ENCODE measurements at places on chromosomes 6 and 20. TPM values are rescaled to one million over a fixed set of nuclear protein-coding genes. Genes with fewer than 3 reads are reported as not detected.

The PTCRA gene
- total RNA-seq = not detected

The LPIN3 gene
- 24.5 TPM for total RNA-seq

The PRR18 gene
- total RNA-seq = 0.44 TPM

The NFYA gene
- total RNA-seq = 15.9 TPM

The PPP1R16B gene
- total RNA-seq = 2.1 TPM

The DLK2 gene
- total RNA-seq = not detected

GRCh38 chr20:25257756-25258475 is 10.0 kb downstream of the PYGB start:
- no peak overlapping the region for H3K4me3 ChIP-seq
- H3K27ac ChIP-seq = no peak overlapping the region
- no peaks in the 10 kb centered on the region for H3K36me3 ChIP-seq

DNA sequence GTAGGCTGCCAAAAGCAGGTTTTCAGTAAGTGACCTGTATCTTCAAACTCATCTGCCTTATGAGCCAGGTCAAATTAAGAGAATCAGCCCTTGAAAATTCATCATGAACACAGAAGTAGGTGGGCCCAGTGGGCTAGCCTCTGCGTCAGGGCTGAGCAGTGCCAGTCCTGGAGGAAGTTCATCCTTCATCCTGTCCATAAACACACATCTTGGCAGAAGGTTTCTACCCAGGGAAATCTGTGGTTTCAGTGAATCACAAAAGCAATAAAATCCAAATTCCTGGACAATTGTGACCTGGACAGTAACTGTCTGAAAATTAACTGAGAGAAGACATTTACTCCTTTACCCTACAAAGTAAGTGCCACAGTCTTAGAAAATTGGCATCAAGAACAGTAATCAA is 72.4 kb downstream of the ATG5 start:
- no peak overlapping the region for H3K4me3 ChIP-seq
- no peak for DNase-seq
- H3K4me1 ChIP-seq = peaks cover 20% of the 10 kb centered on the region
- H3K27me3 ChIP-seq = no peaks in the 10 kb centered on the region
- peaks cover 5% of the 10 kb centered on the region for H3K36me3 ChIP-seq

GRCh38 chr20:4089756-4090487 is 74.6 kb upstream of the RNF24 start:
- no peaks in the 10 kb centered on the region for H3K27me3 ChIP-seq
- no peak for DNase-seq
- H3K4me3 ChIP-seq = no peak overlapping the region
- H3K4me1 ChIP-seq = no peaks in the 10 kb centered on the region
- H3K27ac ChIP-seq = no peak overlapping the region

GRCh38 chr20:40753472-40753871 is 64.4 kb upstream of the MAFB start:
- H3K4me3 ChIP-seq = no peak overlapping the region
- H3K36me3 ChIP-seq = no peaks in the 10 kb centered on the region
- H3K4me1 ChIP-seq = peaks cover 6% of the 10 kb centered on the region
- DNase-seq = no peak

GRCh38 chr6:56263596-56264315 is 16.4 kb upstream of the COL21A1 start:
- no peak overlapping the region for H3K27ac ChIP-seq
- H3K36me3 ChIP-seq = no peaks in the 10 kb centered on the region
- H3K4me1 ChIP-seq = no peaks in the 10 kb centered on the region
- no peak overlapping the region for H3K4me3 ChIP-seq

GRCh38 chr20:25289886-25290597 is 42.2 kb downstream of the PYGB start:
- no peaks in the 10 kb centered on the region for H3K27me3 ChIP-seq
- H3K36me3 ChIP-seq = peaks cover 83% of the 10 kb centered on the region
- no peaks in the 10 kb centered on the region for H3K4me1 ChIP-seq
- no peak overlapping the region for H3K4me3 ChIP-seq
- no peak overlapping the region for H3K27ac ChIP-seq

- H3K36me3 ChIP-seq = no peaks in the 10 kb centered on the region
- DNase-seq = no peak
- no peak overlapping the region for H3K27ac ChIP-seq
- H3K4me1 ChIP-seq = no peaks in the 10 kb centered on the region
These were observed 862.7 kb upstream of the FLRT3 start for GRCh38 chr20:15200147-15200565.

- H3K27ac ChIP-seq = no peak overlapping the region
- no peaks in the 10 kb centered on the region for H3K27me3 ChIP-seq
- peak; percentile 49 for DNase-seq
- peaks cover 6% of the 10 kb centered on the region for H3K4me1 ChIP-seq
- no peak overlapping the region for H3K4me3 ChIP-seq
- H3K36me3 ChIP-seq = no peaks in the 10 kb centered on the region
These were observed 15.8 kb upstream of the THBS2 start for GRCh38 chr6:169269180-169270076.

DNA sequence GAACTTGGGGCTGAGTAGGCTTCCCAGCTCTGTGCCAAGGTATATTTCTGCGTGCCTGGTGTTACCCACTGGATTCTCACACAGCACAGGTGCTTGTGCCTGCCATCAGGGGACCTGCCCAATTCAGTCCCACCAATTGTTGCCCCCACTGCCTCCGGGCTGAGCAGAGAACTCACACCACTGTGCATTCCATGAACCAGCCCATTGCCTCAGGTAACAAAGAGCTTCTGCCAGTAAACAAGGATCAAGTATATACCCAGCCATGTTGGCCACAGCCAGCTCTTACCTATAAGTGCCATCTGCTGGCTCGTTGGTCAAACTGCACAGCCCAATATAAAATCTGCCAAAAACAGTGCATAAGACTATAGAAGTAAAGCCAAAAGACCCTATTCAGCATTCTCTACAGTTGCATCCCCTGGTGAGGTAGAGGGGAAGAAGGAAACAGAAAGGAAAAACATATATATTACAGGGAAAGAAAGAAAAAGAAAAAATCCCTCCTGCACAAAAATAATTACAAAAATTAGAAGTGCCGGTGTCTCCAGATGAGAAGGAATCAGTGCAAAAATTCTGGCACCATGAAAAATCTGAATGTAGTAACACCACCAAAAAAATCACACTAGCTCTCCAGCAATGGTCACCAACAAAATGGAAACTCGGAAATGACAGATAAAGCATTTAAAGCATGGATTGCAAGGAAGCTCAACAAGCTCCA is 241.4 kb downstream of the IBTK start:
- DNase-seq = no peak
- no peaks in the 10 kb centered on the region for H3K36me3 ChIP-seq
- no peak overlapping the region for H3K27ac ChIP-seq
- no peaks in the 10 kb centered on the region for H3K27me3 ChIP-seq
- H3K4me3 ChIP-seq = no peak overlapping the region

GRCh38 chr6:39843305-39844020 is 51.3 kb downstream of the DAAM2 start:
- no peaks in the 10 kb centered on the region for H3K36me3 ChIP-seq
- peaks cover 42% of the 10 kb centered on the region for H3K4me1 ChIP-seq
- H3K4me3 ChIP-seq = no peak overlapping the region
- no peaks in the 10 kb centered on the region for H3K27me3 ChIP-seq
- H3K27ac ChIP-seq = no peak overlapping the region

- DNase-seq = no peak
- H3K4me3 ChIP-seq = no peak overlapping the region
- H3K27ac ChIP-seq = no peak overlapping the region
- no peaks in the 10 kb centered on the region for H3K4me1 ChIP-seq
- no peaks in the 10 kb centered on the region for H3K36me3 ChIP-seq
These were observed 279.1 kb upstream of the THEMIS start for GRCh38 chr6:128179876-128180438.

DNA sequence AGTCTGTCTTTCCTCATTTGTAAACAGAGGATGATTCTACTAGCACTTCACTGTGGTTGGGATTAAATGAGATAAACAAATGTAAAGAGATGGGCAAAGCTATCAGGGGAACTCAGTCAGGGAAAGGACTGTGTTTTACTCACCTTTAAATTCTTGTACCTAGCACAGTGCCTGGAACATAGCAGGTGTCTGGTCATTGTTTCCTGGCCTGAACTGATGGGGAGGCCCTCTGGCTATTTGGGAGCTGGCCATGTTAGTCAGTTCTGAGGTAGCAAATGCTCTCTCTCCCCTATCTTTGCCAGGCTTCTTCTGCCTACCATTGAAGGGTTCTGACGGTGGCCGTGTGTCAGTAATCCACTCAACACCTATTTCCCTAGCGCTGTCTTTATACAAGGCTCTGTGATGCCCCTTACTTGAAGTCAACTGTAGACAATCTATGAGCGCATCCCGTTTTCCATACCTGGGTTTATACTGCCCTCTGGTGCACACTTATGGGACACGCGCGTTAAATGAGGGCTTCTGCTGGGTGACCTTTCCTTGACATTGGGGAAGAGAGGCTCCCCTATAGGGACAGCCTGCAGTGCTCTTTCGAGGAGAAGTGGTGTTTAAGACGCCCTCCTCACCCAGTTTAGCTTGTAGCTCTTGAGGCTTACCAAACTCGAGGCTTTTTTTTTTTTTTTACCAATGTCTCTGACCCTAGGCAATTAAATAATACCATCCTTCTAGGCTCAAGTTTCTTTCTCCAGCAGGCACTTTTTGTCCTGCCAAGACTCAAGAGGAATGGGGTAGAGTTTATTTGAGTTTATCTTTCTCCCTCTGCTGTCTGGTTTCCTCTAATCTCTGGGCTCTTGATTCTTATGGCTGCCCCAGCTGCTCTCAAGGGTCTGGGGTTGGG is 4.0 kb upstream of the SPATS1 start:
- no peaks in the 10 kb centered on the region for H3K36me3 ChIP-seq
- DNase-seq = peak; percentile 87
- H3K4me1 ChIP-seq = peaks cover 8% of the 10 kb centered on the region
- H3K27me3 ChIP-seq = no peaks in the 10 kb centered on the region

GRCh38 chr6:16109659-16110305 is 19.1 kb upstream of the MYLIP start:
- no peaks in the 10 kb centered on the region for H3K27me3 ChIP-seq
- H3K4me1 ChIP-seq = no peaks in the 10 kb centered on the region
- H3K27ac ChIP-seq = peak overlapping the region; percentile 4
- no peak overlapping the region for H3K4me3 ChIP-seq
- no peaks in the 10 kb centered on the region for H3K36me3 ChIP-seq

DNA sequence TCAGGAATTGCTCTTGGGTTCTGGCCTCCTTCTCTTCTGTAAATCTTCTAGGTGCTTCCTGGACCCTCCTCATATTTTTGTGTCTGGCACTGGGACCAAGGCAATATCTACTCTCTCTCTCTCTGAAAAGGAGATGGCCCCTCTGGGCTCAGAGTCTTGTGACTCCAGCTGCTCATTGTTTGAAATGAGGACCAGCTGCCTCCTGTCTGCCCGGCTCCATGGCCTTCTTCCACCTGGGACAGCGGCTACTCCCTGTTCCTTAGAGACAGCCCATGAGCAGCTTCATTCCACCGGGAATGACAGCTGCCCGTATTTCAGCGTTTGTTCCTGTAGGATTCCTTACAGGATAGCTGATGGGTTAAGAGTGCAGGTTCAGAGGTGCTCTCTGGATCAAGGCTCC is 2.9 kb downstream of the TGM3 start:
- H3K4me3 ChIP-seq = no peak overlapping the region
- H3K4me1 ChIP-seq = peaks cover 20% of the 10 kb centered on the region
- H3K27me3 ChIP-seq = no peaks in the 10 kb centered on the region
- no peak overlapping the region for H3K27ac ChIP-seq

DNA sequence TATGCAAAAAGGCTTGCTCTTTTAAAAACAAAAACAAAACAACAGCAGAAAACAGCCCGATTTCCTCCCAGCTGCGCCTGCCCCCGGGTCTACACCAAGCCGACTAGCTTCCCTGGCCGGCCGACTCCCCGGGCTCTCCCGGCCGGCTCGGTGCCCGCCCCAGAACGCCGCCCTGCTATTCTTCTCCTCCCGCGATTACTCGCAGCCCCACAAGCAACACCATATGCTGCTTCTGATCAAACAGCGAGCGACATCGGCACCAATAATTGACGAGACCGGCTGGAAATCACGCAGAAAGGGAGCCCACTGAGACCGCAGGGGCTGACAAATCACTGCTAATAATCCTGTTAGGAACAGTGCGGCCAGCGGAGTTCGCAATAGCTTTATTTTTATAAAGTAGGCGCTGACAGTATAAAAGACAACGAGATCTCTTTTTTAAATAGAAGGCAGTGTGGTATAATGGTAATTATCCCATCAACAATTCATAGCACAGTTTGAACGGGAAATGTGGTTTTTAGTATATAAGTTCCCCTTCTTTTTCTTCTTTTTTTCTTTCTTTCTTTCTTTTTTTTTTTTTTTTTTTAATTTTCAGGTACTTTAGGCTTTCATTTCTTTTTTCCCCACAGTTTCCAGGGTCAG is 3.3 kb downstream of the SIM1 start:
- H3K4me1 ChIP-seq = peaks cover 11% of the 10 kb centered on the region
- H3K27ac ChIP-seq = no peak overlapping the region
- peaks cover 16% of the 10 kb centered on the region for H3K27me3 ChIP-seq
- DNase-seq = no peak

DNA sequence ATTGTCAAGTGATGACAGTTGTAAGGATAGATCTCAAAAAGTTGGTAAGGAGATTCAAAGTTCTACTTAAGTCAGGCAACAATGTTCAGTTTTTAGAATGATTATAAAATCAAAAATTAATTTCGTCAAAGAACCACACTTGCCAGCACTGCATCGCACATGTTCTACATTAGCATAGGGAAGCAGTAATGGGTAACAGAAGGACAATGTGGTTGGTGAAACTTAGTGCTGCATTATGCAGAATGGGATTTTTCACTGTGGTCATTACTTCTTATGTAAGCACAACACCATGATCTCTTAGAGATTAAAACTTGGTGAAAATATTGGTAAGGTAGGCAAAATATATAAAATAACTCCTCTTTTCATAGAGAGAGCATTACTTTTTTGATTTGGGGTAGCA is 173.7 kb upstream of the THEMIS start:
- no peak overlapping the region for H3K4me3 ChIP-seq
- no peaks in the 10 kb centered on the region for H3K36me3 ChIP-seq
- H3K4me1 ChIP-seq = no peaks in the 10 kb centered on the region
- DNase-seq = no peak
- H3K27me3 ChIP-seq = no peaks in the 10 kb centered on the region

GRCh38 chr6:36226438-36227047 is 30.0 kb downstream of the BRPF3 start:
- DNase-seq = no peak
- no peak overlapping the region for H3K27ac ChIP-seq
- no peaks in the 10 kb centered on the region for H3K27me3 ChIP-seq
- H3K4me3 ChIP-seq = no peak overlapping the region
- no peaks in the 10 kb centered on the region for H3K4me1 ChIP-seq
- no peaks in the 10 kb centered on the region for H3K36me3 ChIP-seq

DNA sequence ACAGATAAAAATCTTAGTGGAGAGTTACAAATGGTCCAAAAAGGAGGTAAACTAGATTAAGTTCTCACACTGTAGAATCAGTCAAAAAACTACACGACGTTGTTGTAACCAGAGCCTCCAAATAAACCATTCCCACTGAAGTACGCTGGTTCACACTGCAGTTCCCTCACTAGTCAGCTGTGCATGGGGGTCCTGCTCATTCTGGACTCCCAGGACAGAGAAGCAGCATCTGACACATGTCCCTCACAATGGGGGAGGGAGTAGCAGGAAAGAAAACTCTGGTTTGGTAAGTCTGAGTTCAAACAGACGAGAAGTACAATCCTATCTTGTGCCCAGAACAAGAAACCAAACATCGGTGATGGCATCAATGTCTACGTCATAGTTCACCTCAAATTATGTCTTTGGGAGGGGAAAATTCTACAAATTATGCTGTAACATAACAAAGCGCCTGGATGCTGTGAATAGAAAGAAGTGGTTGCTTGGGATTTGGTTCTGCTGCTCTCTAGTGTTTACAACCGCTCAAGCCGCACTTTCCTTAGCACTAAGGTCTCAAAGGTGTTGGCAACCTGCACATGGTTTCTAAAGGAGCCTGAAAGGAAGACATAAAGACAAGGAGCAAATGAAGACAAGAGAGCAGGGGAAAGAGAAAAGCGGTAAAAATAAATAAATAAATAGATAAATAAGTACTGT is 208.0 kb downstream of the GMDS start:
- H3K27me3 ChIP-seq = no peaks in the 10 kb centered on the region
- no peak for DNase-seq
- no peak overlapping the region for H3K4me3 ChIP-seq
- no peak overlapping the region for H3K27ac ChIP-seq
- H3K4me1 ChIP-seq = no peaks in the 10 kb centered on the region
- no peaks in the 10 kb centered on the region for H3K36me3 ChIP-seq

All from tibial nerve (tissue), 4 donors.